ENCODE measurements at places on chromosomes 7 and 10.
A peak's percentile ranks its signal among the peaks of the same experiment; 100 is the strongest.

DNA sequence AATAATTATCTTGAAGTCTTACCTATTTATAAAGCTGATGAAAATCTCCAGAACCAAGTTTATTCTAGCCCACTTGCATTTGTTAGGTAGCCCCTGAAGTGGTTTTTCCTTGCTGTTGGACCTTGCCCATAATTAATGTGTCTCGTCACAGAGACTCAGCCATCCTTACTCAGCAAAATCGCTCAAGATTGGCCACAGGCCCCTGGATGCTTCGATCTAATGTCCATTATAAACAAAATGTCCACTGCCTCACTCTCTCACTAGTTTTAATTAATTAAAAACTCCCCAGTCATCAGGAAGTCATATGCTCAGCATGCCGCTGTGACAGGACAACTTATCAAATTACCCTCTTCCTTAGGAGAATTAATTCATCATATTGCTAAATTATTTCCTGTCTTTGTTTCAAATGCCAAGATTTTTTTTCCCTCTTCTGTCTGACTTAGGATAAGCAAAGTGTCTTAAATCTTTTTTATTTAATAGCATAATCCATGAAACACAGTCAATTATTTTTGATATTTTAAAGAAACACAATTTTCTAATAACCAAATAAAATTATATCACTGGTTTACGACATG lies 126.8 kb upstream of the PCLO start:
- no peak for DNase-seq

DNA sequence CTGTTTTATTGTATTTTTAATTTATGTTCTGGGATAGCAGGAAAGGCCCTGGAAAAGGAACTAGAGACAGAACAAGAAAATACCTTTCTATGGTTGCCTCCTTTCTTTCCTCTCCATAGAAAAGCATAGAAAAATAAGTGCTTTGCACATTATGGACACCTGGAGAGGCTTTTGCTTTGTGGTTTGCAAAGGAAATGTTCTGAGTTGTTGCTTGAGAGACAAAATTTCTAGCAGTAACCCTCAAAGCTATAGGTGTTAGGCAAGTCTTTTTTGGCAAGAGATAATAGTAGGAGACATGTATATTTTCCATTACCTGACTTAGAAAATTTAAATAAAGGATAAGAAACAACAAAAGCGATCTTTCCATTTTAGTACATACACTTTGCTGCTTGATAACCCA lies 378.6 kb upstream of the PRKCQ start:
- no peak for DNase-seq

GRCh38 chr7:36937754-36938563 lies 213.7 kb upstream of the AOAH start:
- no peak for DNase-seq

DNA sequence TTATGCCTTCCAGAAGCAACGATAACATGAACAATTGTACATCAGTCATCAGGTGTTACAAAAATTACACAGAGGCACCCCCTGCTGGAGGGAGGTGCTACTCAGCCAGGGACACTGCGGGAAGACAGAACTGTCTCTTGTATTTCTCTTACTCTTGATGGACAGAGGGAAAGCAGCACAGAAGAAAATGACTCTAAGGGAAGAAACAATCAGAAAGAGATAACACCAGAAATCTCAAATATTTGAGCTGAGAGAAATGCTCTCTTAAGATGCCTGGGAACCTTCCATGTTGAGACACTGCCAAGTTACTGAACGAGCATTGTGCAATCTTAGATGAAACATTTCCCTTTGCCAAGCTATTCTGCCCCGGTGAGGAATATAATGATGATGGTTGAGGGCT lies 227.6 kb upstream of the NPSR1 start:
- DNase-seq, result no peak

GRCh38 chr10:60480865-60481563 lies 91.3 kb upstream of the ANK3 start:
- peak; percentile 54 for DNase-seq

GRCh38 chr7:6172224-6172909 lies 100.1 kb downstream of the CYTH3 start:
- DNase-seq, result peak; percentile 77

All from islet precursor cell (in vitro differentiated cells).